ENCODE measurements at places on chromosomes 5 and 9. TPM values are rescaled to one million over a fixed set of nuclear protein-coding genes. Genes with fewer than 3 reads are reported as not detected.

Gene GRXCR2
- total RNA-seq = 0.78 TPM

Gene PCDHGC5
- 6.1 TPM for total RNA-seq

Gene BHMT
- total RNA-seq = not detected

Gene RNF183
- not detected for total RNA-seq

Gene RNF130
- total RNA-seq = 33.7 TPM

Gene ANKRD34B
- total RNA-seq = not detected

Gene PPP3R2
- total RNA-seq = not detected

Gene ARHGAP26
- total RNA-seq = 32.0 TPM

Gene TMEM171
- not detected for total RNA-seq

Gene SKP2
- total RNA-seq = 3.7 TPM

Gene IER5L
- 12.6 TPM for total RNA-seq

Gene NUTM2G
- not detected for total RNA-seq

Gene LVRN
- total RNA-seq = 0.27 TPM

Gene PDZD2
- 67.1 TPM for total RNA-seq

Gene PRUNE2
- total RNA-seq = 19.9 TPM

Gene PCDHA1
- 0.08 TPM for total RNA-seq

Gene PDGFRB
- total RNA-seq = 54.6 TPM

Gene CBY3
- total RNA-seq = not detected

Gene TRIM32
- total RNA-seq = 13.1 TPM

Gene SELENOP
- total RNA-seq = 149 TPM

Gene IL33
- total RNA-seq = 18.6 TPM

Gene CER1
- not detected for total RNA-seq

Gene GDNF
- 0.30 TPM for total RNA-seq

Gene GOLPH3
- total RNA-seq = 52.0 TPM

Gene MAMDC2
- 3.6 TPM for total RNA-seq

Gene PAX5
- total RNA-seq = not detected

Gene PCDHGA3
- 22.9 TPM for total RNA-seq

Gene PCDHA7
- not detected for total RNA-seq

Gene TNFSF15
- 0.03 TPM for total RNA-seq

Gene PCDHGA9
- total RNA-seq = 9.6 TPM

Gene OMD
- 6.5 TPM for total RNA-seq

Gene FGD3
- 2.6 TPM for total RNA-seq

Gene PCDHB4
- 1.3 TPM for total RNA-seq

Gene ZNF618
- total RNA-seq = 1.7 TPM

Gene FRRS1L
- total RNA-seq = 0.81 TPM

Gene SAXO1
- total RNA-seq = 0.05 TPM

Gene SOX30
- 0.13 TPM for total RNA-seq

Gene KIF27
- 3.0 TPM for total RNA-seq

Gene PRRC1
- total RNA-seq = 26.5 TPM

Gene CCDC183
- total RNA-seq = 1.6 TPM

Gene MARCOL
- total RNA-seq = not detected

Gene DCAF12
- 15.7 TPM for total RNA-seq

Gene COL15A1
- 49.4 TPM for total RNA-seq

Gene PBX3
- total RNA-seq = 56.2 TPM

Gene COL5A1
- 21.6 TPM for total RNA-seq

Gene IL9
- not detected for total RNA-seq

Gene ARSI
- total RNA-seq = 0.38 TPM

Gene GABBR2
- total RNA-seq = 1.1 TPM

Gene SOWAHA
- total RNA-seq = 0.08 TPM

Gene MEGF10
- 0.32 TPM for total RNA-seq

Gene CDX1
- 0.16 TPM for total RNA-seq

All from cardiac septum (tissue), 1 donor.